ENCODE measurements at places on chromosomes 13 and 19. TPM values are rescaled to one million over a fixed set of nuclear protein-coding genes. Genes with fewer than 3 reads are reported as not detected.

The MRPL57 gene
- 16.1 TPM for total RNA-seq

The NFKBIB gene
- total RNA-seq, result 29.9 TPM

- no peak for DNase-seq
These were observed 228.3 kb downstream of the TUBA3C start for GRCh38 chr13:18953139-18953930.

DNA sequence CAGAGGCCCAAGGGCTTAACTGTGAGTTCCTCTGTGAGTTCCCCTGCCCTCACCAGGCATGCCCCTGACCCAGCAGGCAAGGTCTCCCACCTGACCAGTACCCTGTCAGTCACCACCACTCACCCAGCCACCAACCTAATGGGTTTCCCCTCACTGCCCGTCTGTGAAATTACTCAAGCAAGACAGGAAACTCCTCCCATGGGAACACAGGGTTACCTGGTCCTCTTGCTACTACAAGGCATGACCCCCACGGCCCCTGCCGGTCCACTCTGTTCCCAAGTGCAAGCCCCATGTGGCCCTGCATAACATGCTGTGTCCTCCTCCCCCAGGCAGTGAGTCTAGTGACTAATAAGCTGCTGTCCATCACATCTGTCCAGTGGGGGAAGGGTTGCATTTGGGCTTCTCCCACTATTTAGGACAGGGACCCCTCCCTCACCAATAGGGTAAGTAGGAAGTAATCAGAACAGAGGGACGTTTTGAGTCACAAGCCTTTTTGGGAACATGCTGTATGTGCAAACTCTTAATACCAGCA is 8.0 kb upstream of the DHRS12 start:
- DNase-seq, result no peak

DNA sequence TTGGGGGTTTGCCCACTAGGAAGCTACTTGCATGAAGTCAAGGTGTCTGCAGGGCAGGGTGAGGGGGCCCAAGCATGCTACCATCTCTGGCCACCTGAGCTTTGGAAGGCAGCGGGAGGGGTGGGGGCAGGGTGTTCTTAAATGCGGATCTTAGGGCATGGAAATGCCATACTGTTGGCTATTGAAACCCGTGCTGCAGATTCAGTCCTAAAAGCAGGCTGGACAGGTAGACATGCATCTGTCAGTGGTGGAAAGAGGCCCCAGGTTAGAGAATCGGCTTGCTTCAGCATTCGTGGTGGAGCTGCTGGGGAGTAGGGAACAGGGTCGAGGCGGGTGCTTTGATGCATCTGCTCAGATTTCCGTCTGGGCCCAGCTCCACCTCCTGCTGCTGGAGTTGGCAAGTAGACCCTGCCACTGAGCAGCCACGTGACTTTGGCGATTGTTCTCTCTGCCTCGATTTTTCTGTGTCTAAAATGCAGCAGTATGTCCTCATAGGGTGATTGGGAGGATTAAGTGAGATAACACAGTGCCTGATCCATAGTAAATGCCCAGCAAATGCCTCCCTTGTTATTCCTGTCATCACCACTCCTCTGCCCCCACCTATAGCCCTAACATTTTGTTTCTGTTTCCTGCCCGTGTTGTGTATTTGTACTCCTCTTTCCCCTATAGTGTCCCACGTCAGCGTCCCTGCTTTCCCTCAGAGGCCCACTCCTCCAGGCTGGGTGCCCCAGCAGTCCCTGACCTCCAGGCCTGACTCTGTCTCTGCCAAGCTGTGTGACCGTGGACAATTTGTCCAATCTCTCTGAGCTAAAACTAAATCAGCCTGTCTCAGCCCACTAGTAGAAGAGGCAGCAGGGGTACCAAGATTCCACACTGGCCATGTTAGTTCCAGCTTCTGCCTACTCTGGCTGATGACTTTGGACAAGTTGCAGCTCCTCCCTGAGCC is 5.8 kb downstream of the PPP1R37 start:
- DNase-seq, result no peak

GRCh38 chr13:96553796-96554195 is 440.5 kb downstream of the OXGR1 start:
- no peak for DNase-seq

GRCh38 chr13:19836472-19836871 is 27.0 kb downstream of the ZMYM5 start:
- no peak for DNase-seq

DNA sequence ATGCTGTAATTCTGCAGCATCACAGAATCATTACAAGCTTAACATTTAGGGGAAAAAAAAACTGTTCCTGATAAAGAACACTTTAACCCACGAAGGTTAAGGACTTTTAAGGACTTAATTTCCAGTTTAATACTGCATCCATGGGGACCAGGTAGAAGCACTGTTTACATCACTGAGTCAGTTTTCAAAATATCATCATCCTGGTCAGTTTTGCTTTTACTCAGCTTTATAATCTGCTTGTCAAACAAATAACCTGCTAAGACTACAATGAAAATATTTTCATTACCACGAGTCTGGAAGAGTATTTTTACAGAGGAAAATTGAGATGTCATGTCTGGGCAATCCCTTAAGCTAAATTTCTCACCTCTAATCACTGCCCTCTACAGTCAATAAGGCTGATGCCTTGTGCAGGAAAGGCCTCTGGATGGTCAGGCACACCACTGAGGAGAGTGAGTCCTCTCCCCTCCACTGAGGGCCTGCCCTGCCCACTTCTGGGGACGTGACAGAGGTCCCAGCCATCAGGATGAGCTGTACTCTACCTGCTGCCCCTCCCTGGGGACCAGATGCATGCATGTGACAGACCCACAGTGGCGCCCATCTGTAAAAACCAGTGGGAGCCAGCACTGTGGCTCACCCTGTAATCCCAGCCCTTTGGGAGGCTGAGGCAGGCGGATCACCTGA is 31.0 kb downstream of the FOXO1 start:
- no peak for DNase-seq

DNA sequence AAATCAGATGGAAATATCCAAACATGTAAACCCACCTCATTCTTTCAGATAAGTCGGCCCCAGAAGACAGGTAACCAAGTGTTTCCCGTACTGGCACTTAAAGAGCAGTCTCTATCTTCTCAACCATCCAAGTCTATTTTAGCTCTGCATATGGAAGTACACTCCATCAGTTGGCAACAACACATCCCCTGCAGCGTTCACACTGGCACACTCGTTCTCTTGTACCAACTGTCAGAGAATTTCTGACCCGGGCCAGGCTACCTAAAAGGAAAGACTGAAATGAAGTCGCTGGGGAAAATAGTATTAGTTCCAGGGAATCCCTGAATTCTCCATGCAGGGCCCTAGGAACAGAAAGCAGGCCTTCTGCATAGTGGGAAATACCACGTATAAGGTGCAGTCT is 109.3 kb downstream of the RXFP2 start:
- no peak for DNase-seq

DNA sequence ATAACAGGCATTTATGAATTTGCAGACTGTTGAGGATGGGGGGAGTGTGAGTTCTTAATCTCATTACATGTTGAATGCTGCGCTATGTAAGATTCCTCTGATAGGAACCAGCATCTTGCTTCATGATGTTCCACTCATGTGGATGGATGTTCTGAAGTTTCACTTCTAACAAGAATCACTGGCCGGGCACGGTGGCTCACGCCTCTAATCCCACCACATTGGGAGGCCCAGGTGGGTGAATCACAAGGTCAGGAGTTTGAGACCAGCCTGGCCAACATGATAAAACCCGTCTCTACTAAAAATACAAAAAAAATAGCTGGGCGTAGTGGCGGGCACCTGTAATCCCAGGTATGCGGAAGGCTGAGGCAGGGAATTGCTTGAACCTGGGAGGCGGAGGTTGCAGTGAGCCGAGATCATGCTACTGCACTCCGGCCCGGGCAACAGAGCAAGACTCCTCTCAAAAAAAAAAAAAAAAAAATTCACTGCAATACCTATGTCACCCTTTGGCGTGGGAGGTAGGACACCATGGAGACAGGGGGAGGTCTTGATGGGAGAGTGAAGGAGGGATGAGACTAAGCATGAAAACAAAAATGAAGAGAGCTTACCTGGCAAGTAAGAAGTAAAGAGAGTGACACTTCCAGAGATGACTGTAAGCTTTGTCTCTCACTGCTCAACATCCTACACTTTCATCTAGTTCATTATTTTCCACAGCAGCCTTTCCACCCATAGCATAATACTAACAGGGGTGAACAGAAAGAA is 133.0 kb downstream of the DCT start:
- DNase-seq, result no peak

Measured in mucosa of descending colon (tissue), 3 donors.